ENCODE measurements at places on chromosomes 5 and 9. TPM values are rescaled to one million over a fixed set of nuclear protein-coding genes. Genes with fewer than 3 reads are reported as not detected.

Gene SPATA31C1
- total RNA-seq = not detected

Gene PRPF4
- total RNA-seq = 15.4 TPM

Gene HACD4
- total RNA-seq = 25.4 TPM

Gene RGS14
- total RNA-seq = 13.6 TPM

Gene NTRK2
- 0.10 TPM for total RNA-seq

Gene GLT6D1
- not detected for total RNA-seq

Gene PRSS3
- total RNA-seq = not detected

Gene EIF4E1B
- total RNA-seq = 0.10 TPM

Measured in mononuclear cell (primary cell).